Muscle of back (tissue), 13 donors: ENCODE measurements at places on chromosomes 2 and 18. TPM values are rescaled to one million over a fixed set of nuclear protein-coding genes. Genes with fewer than 3 reads are reported as not detected.

DNA sequence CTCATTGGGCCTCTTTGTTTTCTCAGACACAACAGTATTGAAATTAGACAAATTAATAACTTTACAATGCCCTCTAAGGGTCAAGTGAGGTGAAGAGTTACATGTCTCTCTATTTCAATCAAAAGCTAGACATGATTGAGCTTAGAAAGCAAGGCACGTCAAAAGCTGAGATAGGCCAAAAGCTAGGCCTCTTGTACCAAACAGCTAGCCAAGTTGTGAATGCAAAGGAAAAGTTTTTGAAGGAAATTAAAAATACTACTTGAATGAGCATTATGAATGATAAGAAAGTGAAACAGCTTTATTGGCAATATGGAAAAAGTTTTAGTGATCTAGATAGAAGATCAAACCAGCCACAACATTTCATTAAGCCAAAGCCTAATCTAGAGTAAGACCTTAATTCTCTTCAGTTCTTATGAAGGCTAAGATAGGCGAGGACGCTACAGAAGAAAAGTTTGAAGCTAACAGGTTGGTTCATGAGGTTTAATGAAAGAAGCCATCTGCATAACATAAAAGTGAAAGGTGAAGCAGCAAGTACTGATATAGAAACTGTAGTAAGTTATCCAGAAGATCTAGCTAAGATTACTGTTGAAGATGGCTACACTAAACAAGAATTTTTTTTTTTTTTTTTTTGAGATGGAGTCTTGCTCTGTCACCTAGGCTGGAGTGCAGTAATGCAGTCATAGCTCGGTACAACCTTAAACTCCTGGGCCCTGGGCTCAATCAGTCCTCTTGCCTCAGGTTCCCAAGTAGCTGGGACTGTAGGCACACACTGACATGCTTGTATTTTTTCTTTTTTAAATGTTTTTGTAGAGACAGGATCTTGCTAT, 65.5 kb downstream of the FAM117B start:
- DNase-seq = no peak

GRCh38 chr2:12970861-12971260, 254.1 kb downstream of the TRIB2 start:
- DNase-seq = no peak

DNA sequence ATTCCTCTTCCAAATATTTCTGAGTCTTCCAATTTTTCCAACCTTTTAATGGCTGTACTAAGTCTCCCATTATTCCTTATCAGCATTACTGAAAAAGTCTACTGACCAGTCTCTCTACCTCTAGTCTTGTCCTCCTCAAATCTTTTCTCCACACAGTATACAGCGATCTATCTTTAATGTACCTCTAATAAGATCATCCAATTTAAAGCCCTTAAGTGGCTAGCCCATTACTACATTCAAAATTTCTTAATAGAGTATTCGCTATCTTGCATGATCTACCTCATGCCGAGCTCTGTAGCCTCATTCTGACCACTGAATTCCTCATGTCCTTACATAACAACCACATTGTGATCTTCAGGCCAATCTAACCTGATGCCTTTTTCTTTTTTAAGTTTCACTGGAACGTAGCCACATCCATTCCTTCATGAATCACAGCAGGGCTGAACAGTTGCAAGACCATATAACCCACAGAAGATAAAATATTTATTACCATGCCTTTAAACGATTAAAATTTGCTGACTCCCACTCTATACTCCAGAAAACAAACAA, 57.9 kb downstream of the SLC66A3 start:
- no peak for DNase-seq

- DNase-seq = no peak
Observed at GRCh38 chr2:128162266-128162665, 71.3 kb downstream of the UGGT1 start.

DNA sequence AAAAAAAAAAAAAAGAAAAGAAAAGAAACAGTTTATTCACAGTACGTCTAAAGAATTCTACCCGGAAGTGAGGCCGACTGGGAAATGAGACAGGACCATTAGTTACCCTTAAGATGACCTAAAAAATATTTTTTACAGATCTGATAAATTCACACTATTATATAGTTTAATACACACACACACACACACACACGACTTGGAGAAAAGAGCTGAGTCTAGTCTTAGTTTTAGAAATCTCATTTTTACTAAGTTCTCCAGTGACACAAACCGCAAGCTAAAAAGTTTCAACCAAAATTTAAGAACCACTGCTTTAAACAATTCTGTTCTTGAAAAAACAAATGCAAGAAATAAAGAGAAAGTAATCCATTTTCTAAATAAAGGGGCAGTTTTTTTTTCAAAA, 27.1 kb downstream of the ST3GAL5 start:
- DNase-seq = no peak

- DNase-seq = no peak
Observed at GRCh38 chr2:85554980-85555612, 6.2 kb downstream of the GGCX start.

DNA sequence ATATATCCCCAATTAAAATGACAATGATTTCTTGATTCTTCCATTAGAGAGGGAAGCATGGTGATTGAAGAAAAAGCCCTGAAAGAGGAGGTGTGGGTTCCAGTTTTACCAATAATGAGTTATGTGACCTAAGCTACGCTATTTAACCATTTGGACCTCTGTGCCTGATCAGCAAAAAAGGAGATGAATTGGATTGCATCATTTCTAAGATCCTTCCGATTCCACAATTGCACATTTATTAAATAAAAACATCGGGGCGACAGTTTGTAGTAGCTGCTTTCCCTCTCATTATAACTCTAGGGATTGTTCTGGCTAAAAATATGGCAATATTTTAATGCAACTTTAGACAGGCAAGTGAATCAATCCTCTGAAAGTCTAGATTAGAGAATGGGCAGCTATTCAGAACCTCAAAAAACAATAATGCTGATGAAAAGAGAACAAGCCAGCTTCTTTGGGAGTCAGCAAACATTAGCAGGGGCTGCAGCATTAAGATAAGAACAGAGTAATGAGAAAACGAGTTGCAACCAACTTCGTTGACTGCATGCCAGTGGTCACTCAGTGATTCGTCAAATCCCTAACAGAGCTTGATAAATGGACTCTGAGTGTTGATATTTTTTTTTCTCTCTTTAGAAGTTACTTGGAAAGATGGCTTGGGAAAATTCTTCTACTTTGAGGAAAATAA, 301.2 kb downstream of the AGPS start:
- no peak for DNase-seq

DNA sequence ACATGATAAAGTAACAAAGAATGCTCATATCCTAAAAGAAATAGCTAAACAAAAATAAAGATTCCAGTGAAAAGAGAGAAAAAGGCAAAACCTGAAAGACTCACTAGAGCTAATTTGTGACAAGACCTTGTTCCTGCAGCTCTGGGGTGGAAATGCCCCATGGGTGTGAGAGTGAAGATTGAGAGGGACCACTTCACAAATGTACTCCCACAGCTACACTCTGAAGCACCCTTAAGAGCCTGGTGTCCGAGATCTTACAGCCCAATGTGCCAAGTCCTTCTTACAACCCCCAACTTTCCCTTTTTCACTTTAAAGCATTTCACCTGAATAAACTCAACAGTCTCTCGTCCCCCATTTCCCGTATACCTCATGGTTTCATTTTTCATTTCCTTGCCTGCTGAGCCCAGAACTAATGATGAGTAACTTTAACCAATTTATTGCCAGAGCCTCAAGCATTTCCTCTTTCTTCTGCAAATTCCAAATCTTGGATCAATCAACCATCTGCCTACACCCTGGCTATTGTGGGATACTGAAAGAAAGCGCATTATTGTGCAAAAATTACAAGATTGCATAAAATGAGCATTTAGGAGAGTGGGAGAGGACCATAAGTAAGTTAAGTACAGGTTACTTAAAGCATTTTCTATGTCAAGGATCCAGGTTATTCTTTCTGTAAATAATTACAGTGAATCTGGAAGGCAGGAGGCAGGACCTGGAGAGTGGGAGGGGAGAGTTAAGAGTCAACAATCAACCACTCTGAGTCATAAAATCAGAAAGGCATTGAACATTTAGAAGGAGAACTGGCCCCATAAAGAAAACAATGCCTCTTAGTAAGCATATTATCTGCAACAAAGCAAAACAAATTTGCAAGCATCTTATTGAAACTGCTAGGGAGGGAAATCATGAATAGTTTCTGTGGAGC, 804.4 kb upstream of the CELF4 start:
- DNase-seq = no peak

DNA sequence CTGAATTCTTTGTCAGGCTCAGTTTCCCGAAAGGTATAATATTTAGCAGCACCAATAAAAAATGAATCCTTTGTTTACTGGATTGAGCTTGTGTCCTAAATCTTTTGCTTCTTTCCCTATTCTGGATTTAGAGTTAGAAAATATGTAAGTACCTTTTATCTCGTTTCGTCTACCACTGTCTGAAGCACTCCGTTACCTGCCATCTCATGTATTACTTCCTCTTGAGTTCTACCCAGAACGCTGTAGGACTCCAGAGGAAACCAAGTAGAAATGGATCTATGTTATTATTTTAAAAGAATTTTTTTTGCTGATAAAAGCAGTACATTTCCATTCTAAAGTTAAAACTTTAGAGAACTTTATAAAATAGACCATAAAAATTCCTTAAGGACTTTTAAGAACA, 13.5 kb downstream of the ANKRD12 start:
- no peak for DNase-seq

- no peak for DNase-seq
Observed at GRCh38 chr2:138103156-138103555, 138.9 kb downstream of the HNMT start.

DNA sequence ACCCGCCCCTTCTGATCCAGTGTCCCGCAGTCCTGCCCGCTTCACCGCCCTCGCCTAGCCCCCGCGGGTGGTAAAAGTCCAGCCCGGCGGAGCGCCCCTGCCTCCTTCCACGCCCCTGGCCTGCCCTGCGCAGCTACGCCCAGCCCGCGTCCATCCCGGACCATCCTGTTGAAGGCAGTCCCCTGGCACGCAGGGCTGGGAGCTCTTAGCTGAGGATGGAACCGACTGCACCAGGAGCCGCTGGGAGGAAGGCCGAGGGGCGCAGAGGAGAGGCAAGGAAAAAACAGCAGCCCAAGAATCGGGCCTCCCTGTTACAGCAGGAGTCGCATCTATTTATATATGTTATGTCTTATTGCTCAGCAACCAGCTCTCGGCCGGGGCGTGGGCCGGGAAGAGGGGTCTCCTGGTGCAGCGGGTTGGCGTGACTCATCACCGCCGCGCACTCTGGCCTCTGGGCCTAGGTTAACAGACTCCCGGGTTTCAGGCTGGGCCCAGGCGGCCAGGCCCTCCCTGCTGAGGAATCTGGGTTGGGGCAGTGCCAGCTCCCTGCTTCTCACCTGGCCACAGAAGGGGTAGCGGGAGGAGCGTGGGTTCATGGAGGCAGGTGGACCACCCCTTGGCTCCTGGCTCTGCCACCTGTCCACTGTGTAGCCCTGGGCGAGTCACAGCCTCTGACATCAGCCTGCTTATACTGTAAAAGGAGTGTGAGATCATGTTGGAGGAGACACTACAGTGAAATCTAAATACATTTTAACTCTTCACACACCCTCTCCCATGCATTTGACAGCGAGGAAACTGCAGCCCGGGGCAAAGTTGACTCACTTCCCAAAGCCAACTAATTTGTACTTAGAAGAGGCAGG, 13.4 kb upstream of the MAP3K2 start:
- DNase-seq = peak; percentile 85

DNA sequence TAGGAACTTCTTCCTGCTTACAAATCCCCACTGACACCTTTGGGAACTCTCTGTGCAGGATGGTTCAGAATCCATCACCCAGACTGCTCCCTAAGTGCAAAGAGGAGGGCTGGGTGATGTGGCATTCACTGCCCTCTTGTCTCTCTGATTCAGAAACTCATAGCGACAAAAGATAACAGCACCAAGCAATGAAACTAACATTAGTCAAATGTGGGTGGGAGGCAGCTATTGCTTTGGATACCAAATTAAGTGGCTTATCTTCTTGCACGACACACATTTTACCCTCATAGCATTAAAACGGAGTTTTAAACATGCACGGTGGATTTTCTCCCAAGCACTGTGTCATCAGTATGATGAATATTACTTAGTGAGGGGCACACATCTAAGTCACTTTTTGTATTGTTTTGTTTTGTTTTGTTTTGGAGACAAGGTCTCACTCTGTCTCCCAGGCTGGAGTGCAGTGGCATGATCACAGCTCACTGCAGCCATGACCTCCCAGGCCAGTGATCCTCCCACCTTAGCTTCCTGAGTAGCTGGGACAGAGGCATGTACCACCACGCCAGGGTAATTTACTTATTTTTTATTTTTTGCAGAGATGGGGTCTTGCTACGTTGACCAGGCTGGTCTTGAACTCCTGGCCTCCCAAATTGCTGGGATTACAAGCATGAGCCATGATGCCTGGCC, 40.9 kb upstream of the NEB start:
- no peak for DNase-seq

DNA sequence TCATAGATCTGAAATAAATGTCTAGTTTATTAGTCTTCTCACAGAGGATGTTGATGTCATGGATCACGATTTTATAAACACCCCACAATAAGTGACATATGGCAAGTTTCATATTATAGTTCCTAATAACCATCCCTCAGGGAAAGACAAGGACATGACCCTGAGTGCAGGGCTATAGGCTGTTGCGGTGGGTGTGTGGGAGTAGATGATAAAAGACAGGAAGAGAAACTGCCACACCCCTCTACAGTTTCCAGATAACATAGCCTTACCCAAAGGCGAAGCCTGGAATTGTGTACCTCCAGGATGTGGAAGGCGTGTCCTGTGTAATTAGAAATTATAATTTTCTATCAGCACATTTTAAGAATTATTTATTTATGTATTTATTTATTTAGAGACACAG, 2.4 kb upstream of the NEDD4L start:
- DNase-seq = no peak

DNA sequence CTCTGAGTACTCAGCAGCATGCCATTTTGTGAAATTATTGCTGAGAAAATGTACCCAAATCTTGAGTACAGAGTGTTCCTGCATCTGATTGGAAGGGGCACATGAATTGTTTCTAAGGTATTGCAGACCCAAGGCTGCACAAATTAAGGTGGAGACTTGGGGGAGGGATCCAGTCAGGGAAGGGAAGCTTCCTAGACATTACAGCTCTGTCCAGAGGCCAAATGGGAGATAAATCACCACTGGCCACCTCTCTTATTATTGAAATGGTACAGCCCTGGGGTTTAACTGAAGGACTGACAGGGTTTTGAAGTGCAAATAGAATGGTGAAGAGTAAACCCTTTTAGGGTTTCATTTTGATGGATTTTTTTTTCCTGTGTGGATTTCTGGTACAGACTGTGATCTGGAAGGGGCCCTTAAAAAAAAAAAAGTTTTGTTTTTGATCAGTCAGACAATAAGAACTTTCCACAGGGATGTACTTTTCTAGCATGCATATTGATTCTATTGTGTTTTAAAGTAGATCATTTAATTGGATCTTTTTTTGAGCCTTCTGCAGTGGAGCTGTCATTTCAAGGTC, 119.4 kb downstream of the GREB1L start:
- no peak for DNase-seq

XDH gene
- polyA plus RNA-seq = not detected

PCGF1 gene
- 12.6 TPM for polyA plus RNA-seq

IL18R1 gene
- polyA plus RNA-seq = 0.72 TPM

DOK6 gene
- polyA plus RNA-seq = 3.4 TPM

DNAJC5G gene
- not detected for polyA plus RNA-seq

UCN gene
- polyA plus RNA-seq = 1.1 TPM

CFC1 gene
- not detected for polyA plus RNA-seq
